ENCODE measurements at places on chromosomes 4 and X. TPM values are rescaled to one million over a fixed set of nuclear protein-coding genes. Genes with fewer than 3 reads are reported as not detected.
A peak's percentile ranks its signal among the peaks of the same experiment; 100 is the strongest.

FAM9B gene
- not detected for total RNA-seq

HEPH gene
- total RNA-seq, result 8.1 TPM

GRCh38 chr4:183812567-183812966 lies 92.5 kb upstream of the STOX2 start:
- DNase-seq, result no peak

GRCh38 chr4:48504352-48504751 lies 14.3 kb downstream of the ZAR1 start:
- DNase-seq, result no peak

NR3C2 gene
- total RNA-seq, result 2.5 TPM

TRIM75 gene
- total RNA-seq, result not detected

TMSB15A gene
- total RNA-seq, result 6.2 TPM

TCEAL9 gene
- total RNA-seq, result 154 TPM

DNA sequence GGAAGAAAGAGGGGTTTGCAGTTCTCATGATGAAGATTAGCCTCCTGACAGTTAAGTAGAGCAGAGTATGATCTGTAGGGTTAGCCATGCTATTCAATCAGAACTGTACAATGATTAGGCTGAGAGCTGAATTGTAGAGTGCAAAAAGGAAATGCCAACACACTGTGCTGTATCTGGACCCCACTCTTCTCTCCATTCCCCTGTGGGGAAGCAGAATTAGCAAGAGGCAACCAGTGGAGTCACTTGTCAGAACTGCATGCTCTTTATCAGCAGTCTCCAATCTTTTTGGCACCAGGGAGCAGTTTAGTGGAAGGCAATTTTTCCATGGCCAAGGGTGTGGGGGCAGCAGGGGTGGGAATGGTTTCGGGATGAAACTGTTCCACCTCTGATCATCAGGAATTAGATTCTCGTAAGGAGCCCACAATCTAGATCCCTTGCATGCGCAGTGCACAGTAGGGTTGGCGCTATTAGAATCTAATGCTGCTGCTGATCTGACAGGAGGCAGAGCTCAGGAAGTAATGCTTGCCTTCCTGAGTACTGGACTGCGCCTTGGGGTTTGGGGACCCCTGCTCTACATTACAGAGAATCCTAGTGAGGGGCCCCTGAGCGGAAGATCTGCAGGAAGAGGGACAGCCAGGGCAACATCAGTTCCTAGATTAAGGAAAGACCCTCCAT lies 19.4 kb downstream of the TBC1D9 start:
- DNase-seq, result no peak

NUDT10 gene
- total RNA-seq, result 5.8 TPM

TXK gene
- total RNA-seq, result 0.67 TPM

GRCh38 chr4:142402156-142402555 lies 443.9 kb downstream of the INPP4B start:
- no peak for DNase-seq

ADH6 gene
- total RNA-seq, result not detected

GRCh38 chr4:91965166-91965565 lies 338.6 kb upstream of the GRID2 start:
- no peak for DNase-seq

GRCh38 chr4:43853565-43854264 lies 594.9 kb downstream of the KCTD8 start:
- DNase-seq, result no peak

PPM1K gene
- 11.0 TPM for total RNA-seq

USP51 gene
- total RNA-seq, result 2.0 TPM

GRCh38 chr4:186723292-186724057 lies at the start of gene FAT1:
FAT1 (minus strand) TSS chr4:186723856; CDS start chr4:186709827, 14,029 bp downstream.
- no peak for DNase-seq

DNA sequence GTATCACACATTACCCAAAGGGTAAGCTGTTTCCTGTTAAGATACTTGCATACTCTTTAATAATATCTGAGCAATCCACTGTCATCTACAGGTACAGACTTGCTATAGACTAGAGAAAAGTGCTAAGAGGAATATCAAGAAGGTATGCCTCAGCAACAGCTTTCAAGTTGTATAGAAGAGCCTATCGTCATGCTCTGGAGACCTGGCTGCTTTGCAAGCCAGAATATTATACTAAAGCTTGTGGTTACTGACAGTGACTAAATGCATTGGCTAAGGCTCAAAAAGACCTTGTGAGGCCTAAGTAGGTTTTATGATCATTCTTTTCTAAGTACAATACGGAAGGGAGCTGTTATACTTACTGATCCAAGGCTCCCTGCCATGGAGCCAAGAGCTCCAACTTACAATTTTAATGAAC lies 11.3 kb downstream of the LAMP2 start:
- peak; percentile 68 for DNase-seq

DNA sequence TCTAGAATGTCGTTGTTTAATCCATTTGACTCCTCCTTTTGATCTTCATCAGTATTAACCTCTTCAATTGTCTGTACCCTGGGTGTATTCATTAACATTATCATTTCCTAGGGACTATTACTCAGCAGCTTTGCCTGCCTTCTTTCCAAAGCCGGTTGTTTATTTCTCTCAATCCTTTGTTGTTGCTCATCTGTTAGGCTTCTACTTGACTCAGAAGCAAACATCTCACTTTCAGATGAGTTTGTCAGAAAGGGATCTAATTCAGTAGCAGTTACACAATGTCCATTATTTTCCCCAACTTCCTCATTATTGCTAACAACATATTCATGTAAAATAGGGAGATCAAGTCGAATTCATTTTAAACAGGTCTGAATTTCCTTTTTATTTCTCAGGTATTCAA lies 22.1 kb upstream of the HSD17B10 start:
- no peak for DNase-seq

All from kidney epithelial cell (primary cell).